AG10803 (cell line): ENCODE measurements at places on chromosomes 5 and 9.

DNA sequence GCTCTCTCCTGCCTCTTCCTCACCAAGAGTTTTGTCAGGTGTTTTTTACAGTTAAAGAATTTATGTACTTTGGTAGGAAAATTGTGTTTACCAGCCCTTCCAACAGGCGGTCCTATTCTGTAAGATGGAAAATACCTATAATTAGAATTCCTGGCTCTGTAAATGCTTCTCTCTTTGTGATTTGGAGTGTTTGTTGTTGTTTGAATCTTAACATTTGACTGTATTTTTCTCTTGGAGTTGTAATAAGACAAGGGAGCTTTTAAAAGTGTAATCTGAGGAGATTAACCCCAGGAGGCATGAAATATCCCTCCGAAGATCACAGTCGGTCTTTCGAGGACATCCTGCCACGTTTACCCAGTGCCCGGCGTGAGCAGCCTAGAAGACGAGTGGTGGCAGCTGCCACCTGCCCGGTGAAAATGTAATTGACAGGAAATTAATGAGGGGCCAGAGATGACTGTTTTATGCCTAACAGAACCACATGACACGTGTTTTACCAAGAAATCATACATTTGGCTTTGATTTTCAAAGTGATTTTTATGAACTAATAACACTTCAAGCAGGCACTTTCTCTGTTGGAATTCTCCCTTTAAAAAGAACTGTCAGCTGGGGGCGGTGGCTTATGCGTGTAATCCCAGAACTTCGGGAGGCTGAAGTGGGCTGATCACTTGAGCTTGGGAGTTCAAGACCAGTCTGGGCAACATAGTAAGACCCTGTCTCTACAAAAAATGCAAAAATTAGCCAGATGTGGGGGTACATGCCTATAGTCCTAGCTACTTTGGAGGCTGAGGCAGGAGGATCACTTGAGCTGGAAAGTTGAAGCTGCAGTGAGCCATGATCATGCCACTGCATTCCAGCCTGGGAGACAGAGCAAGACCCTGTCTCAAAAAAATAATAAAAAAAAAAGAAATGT, 20.0 kb downstream of the ANKRD33B start:
- no peak for DNase-seq

- no peak for DNase-seq
Observed at GRCh38 chr9:76103531-76104315, 213.2 kb downstream of the PCSK5 start.

- DNase-seq = no peak
Observed at GRCh38 chr5:175842506-175842905, 28.9 kb upstream of the CPLX2 start.

GRCh38 chr5:14779975-14780374, 91.6 kb downstream of the ANKH start:
- no peak for DNase-seq

DNA sequence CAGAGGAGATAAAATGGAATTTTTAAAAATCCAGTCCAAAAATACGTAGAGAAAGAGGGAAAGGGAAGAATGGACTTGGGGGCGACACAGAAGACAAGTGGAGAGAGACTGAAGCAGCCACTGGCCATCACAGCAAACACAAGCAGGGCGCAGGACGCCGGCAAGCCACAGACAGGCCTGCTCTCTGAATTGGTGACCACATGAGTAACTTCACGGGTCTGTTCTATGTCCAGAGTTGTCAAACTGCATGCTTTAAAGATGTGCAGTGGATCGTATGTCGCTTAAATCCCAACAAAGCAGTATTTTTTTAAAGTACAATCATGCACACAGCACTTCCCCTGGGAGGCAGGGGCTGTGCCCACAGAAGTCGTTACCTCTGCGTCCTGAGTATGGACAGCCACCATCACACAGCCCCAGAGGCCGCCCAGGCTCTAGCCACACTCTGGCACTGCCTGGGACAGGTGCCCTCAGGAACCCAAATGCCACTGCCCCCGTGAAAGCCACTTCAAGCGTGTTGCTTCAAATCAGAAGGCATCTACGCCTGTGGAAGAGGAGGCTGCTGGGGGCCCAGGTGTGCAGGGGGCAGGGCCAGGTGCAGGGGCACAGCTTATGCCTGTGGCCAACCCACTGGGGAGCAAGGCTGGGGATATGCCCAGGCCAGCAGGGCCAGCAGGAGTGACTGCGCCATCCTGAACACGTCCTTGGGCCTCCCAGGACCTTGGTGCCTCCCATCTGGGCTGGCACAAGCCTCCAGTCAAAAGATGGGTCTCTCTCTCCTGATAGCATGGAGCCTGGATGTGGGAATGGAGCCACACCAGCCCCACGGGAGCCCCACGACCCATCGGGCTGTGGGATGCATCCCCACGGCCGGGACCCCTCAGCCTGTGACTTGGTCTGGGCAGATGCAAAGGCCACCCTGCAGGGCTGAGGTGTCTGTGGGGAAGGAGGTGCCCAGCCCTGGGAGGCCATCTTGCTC, 5.9 kb upstream of the LRRC14B start:
- no peak for DNase-seq

- DNase-seq = peak; percentile 66
Observed at GRCh38 chr9:34591248-34591916, 1.9 kb upstream of the CNTFR start.

DNA sequence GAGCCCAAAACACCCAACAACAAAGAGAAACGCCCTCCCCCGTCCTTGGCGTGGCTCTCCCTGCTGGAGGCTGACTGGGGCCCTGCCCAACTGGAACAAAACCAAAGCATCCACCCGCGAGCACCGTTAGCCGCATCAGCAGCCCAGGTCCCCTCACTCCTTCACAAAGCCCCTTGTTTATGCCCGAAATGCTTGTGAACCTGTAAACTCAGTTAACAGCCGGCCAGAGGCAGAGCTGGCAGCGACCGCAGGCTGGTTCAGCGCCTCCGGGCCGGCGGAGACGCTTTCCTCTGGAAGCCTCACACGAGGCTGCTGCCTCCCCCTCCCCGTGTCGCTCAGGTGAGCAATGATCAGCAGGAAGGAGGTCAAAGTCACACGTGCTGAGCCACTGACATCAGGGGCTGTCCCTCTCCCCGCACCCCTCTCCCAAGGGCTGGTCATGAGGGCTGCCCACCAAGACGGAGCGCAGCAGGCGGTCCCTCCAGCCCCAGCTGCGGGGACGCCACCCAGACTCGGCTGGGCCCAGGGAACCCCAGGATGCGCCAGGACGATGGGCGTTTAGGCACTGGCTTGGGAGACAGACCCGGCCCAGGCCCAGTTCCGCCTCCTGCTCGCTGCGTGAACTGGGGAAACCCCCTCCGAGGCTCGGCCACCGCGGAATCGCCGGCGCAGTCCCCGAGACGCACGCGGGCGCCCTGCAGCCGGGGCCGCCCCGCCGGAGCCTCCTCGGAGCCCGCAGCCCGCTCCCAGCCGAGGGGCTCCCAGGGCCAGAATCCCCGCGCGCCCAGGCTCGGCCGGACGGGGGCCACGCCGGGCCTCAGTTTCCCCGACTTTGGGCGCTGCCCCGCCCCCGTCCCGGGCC, 563 bp downstream of the SNAPC4 start:
- no peak for DNase-seq

DNA sequence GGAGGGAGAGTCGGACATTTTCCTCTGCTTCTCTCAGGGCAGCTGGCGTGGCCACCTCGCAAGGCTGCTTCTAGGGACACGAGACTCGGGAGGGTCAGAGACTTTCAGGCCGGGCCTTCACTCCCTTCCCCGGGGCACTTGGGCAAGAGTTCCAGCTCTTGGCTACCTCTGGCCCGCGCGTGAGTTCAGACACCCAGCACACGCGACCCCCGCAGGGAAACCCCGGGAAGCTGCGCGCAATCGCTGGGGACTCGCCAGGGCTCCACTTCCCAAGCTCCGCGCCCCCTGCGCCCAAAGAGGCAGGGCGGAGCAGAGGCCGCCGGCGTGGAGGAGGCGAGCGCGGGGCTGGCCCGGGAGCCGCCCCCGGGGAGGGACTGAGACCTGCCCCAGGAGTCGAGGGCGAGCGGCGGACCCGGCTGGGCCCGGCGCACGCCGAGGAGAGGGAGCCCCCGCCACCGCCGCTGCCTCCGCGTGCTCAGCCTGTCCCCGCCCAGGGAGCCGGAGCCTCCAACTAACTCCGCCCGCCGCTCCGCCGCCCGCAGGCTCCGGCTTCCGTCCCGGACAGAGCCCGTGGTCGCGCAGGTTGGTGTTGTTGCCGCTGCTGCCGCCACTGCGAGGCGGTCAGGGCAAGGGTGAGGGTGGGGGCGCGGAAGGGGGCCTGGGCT, at the start of gene PAM:
Gene PAM, plus strand, starts transcription at position 539 of the 665 bp plus-strand sequence. CDS start 110,891 bp downstream, outside the sequence.
- DNase-seq = peak; percentile 67

GRCh38 chr5:36653044-36653705, 46.8 kb downstream of the SLC1A3 start:
- peak; percentile 73 for DNase-seq

DNA sequence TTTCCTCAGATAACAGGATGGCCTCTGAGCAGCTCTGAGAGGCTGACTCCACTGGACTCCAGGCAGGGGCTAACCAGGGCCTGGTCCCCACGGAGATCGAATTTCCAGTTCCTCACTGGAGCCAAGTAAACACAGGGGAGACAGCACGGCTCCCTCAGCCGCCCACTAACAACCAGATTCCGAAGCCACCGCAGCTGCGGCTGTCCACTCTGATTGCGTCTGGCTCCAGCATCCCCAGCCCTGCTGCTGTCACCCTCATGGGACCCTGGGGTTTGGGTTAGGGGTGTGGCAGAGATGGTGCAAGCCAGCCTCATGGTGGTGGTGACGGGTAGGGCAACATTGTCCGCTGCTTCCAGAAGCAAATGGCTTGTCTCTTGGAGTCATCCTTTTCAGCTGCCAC, 172.6 kb downstream of the RGS3 start:
- DNase-seq = no peak

DNA sequence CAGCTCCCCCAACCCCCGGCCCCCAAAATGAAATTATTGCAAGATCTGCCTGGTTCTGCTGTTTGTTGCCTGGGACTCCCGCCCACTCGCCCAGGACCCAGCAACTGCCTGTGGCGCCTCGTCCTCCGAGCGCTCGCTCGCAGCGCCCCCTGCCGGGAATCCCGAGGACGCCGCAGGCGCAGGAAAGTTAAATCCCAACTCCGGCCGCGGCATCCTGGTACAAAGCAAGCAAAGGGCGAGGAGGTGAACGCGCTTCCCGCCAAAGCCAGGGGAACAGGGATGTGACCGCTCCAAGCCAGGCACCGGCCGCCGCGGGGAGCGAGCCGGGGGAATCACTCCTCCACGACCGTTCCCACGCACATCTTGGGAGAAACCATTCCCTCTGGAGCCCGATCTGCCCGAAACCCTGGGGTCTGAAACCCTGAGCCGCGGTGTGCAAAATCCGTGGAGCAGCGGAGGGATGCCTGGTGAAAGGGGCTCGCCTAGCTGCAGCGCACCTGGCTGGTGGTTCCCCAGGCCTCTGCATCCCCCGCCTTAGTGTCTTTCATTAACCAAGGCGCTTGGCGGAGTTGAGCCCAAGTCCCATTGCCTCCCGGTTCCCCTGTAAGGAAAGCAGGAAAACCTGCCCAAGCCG, 1.3 kb downstream of the SEMA5A start:
- peak; percentile 79 for DNase-seq

DNA sequence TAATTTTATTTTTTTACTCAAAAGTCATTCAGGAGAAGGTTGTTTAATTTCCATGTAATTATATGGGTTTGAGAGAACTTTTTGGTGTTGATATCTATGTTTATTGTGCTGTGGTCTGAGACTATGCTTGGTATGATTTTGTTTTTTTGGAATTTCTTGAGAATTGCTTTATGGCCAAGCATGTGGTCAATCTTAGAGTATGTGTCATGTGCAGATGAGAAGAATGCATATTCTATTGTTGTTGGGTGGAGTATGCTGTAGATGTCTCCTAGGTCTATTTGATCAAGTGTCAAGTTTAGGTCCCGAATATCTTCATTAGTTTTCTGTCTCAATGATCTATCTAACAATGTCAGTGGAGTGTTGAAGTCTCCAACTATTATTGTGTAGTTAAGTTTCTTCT, 134.9 kb downstream of the HMHB1 start:
- peak; percentile 72 for DNase-seq

GRCh38 chr9:136687721-136688223, 515 bp upstream of the AGPAT2 start:
- DNase-seq = no peak

GRCh38 chr5:103466495-103466894, 96.1 kb downstream of the NUDT12 start:
- DNase-seq = peak; percentile 64

DNA sequence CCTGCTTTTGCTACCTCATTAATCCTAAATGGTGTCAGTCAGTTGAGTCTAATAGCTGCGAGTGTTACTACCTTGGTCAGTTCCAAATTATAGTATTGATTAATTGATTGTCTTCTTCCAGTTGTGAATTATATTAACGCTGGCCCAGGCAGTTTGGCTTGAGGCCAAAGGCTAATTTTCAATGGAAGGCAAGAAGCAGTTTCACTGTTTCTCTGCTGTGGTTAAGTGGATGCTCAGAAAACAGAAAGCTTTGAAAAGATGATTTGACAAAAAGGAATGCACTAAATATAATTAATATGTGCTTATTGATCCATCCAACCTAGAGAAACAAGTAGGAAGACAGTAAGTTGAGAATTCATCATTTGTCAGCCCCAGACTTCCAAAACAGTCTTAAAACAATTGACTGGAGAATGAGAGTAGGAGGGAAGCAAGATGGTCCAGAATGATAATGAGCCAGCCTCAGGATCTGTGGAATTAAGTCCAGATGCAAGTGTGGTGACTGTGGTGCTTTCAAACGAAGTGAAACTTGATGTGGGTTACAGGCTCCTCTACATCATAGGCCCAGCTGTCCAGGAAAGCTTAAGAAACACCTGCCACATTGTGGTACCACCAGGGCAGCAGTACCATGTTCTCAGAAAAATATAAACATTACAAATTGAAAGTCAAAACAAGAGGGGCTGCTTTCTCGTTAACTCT, 1371.0 kb upstream of the DMAC1 start:
- no peak for DNase-seq

DNA sequence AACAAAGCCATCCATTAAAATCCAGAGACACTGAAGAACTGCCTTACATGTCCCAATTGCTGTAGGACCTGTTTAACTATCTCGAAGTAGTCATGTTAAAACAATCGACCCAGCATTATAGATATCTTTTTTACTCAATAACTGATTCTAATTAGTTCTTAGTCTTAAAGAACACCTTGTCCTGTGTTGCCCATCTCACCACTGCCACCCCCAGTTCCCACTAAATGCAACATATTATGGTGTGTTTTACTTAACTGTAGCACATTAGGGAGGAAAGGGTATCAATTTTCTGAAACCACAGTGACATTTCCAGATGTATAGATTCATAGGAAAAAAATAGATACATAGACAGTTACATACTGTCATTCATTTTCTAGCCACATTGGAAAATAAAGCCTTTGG, 221.2 kb downstream of the MEF2C start:
- DNase-seq = no peak

- no peak for DNase-seq
Observed at GRCh38 chr9:80964374-80964773, 725.0 kb downstream of the TLE1 start.

- peak; percentile 59 for DNase-seq
Observed at GRCh38 chr9:109171926-109172325, 4.9 kb upstream of the FRRS1L start.

DNA sequence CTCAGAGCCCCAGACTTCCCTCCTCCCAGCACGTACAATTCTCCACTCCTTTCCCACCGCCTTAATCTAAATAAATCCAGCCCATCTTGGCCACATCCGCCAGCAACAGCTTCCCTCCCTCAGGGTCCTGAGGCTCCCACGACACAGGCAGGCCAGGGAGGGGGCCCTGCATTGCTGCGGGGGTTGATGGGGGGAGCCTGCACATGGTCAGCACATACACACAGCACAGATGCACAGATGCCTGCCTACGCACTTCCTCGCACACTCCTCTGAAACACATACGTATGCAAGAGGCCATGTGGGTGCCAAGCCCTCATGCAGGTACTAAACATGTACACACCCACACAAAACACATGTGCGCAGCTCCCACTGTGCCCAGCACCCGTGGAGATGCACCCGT, 14.8 kb downstream of the PDGFRB start:
- DNase-seq = peak; percentile 51
